T-helper 2 cell (primary cell): ENCODE measurements at places on chromosomes 6 and 20.

DNA sequence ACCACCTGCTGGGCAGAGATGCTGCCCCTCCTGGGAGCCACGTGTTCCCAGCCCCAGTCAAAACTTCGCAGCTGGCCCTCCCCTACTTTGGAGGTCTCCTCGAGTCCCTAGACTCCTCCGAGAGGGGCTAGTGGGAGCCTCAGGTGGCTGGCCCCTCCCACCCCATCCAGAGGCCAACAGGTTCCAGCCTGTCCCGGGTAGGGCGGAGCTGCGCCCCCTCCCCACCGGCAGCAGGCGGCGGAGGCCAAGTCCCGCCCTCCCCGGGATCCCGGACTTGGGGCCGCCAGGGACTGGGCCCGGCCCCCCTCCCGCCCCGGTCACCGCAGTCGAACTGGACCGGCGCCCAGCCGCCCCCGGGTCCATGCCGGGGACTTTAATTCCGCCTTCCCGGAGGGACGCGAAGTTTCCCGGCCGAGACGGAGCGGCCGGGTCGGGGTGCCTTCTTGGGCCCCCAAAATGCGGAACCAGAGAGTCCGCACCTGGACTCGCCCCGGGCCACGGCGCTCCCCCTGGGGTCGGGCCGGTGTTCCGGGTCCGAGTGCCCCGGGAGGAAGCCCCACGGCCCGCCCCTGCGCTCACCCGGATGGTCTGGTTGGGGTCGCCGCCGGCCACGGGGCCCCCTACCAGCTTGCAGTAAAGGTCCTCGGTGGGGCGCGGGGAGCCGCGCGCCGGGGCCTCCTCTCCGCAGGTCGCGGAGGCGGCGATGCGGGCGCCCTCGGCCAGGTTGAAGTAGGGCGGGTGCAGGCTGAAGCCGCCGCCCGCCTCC is 559 bp downstream of the LAMA5 start:
- DNase-seq, result no peak

DNA sequence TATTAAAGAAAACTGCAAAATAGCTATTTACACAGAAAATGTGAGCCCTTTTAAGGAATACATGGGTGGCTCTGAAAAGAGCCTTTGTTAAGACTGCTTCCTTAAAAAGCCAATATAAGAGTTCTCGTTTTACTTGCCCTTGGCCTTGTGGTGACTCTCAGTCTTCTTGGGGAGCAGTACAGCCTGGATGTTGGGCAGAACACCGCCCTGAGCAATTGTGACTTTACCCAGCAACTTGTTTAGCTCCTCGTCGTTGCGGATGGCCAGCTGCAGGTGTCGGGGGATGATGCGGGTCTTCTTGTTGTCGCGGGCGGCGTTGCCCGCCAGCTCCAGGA is 111.5 kb downstream of the HFE start:
- DNase-seq, result no peak

GRCh38 chr6:150634176-150634963 is 34.7 kb downstream of the PLEKHG1 start:
- DNase-seq, result no peak

DNA sequence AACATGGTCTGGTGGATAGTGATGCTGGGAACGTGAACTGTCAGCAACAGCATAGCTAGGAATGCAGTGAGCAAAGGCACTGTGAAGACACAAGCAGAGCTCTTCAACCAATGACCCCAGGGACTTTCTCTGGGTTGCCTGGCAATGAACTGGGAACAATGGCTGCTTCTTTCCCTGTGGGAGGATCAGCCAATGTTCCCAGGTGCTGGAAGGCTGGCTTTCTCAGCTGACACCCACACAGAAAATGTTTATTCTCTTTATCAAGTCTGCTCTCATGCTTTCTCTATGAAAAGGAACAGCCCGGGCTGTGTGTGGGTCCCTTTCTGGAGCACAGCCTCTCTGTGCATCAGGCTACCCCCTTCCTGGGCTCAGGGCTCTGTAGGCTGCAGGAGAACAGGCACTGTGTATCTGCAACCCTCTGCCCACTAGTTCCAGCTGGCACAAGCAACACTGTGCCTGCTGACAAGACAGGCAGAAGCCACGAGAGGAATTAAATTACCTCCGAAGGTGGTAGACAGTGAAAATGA is 54.2 kb downstream of the HFE start:
- DNase-seq, result no peak

GRCh38 chr6:148044921-148045320 is 297.7 kb upstream of the SASH1 start:
- no peak for DNase-seq

DNA sequence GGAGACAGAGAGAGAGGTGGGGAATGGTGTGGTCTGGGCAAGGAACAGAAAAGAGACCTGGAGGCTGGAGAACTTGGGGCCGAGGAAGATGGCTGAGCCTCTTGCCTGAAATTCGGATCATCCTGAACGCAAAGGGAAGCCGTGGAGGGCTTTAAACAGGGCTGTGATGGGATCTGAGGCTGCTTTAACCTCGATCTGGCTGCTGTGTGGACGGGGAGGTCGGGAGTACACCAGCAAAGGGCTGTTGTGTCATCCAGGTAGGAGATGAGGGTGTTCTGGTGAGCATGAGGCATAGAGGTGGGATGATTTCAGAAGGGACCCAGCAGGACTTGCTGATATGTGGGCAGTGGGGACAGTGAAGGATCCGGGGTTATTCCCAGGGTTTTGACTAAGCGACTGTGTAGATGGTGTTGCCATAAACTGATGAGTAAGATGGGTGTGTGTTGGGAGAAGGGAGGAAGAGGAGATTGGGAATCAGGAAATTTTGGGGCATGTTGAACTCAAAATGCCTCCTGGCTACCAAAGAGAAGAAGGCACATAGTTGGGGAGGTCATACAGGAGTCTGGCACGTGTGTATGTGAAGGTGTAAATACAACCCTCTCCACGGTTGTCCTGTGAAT is 158.5 kb downstream of the NFATC2 start:
- DNase-seq, result no peak

GRCh38 chr6:43950051-43950605 is 177.1 kb downstream of the MRPL14 start:
- DNase-seq, result no peak

- no peak for DNase-seq
Measured at GRCh38 chr20:49187330-49187850, 744 bp downstream of the STAU1 start.

DNA sequence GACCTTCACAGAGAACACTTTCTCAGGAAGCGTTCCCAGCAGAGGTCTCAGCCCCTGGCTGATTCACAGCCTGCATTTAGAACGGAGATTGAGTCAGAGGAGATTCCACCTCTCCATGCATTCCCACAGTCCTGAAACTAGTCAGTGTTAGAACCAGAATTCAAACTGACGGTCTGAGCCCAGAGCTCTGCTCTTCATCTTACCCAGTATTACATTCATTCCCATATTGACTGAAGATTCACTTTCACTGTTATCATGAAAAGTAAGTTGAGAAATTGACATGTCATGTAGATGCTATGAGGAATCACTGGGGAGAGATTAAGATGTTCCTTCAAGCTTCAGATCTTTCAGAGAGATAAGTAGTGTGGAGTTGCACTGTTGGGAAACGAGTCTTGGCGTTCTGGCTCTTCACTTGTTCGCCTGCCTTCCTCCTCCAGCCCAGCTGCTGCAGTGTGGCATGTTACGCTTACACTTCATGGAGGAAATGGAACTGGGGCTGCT is 28.3 kb downstream of the MAS1 start:
- no peak for DNase-seq
